ENCODE measurements at places on chromosomes 2 and 18.

DNA sequence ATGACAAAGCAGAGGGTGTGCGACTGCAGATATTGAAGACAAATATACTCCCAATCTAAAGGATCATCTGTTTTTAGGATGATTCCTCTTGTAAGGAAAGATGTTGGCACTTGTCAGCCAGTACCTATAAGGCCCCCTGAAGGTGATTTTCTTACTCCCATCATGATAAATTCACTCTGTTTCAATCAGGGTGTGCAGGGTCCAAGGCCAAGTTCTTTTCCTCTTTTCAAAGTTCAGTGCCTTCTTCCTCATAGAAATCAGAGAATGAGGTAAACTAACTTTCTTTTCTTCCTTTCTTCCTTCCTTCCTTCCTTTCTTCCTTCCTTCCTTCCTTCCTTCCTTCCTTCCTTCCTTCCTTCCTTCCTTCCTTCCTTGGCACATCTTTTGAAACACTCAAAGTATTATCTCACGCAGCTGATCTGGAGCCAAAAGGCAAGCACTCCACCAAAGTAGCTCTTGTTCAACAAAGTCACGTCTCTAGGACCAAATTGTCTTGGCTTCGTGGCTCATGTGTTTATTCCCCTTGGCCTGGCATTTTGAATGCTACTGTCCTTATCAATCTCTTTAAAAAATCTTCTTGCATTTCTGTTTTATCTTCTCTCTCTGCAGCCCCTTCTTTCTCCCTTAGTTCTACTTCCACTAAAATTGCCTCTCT, 87.7 kb downstream of the DCC start:
- no peak for DNase-seq

DNA sequence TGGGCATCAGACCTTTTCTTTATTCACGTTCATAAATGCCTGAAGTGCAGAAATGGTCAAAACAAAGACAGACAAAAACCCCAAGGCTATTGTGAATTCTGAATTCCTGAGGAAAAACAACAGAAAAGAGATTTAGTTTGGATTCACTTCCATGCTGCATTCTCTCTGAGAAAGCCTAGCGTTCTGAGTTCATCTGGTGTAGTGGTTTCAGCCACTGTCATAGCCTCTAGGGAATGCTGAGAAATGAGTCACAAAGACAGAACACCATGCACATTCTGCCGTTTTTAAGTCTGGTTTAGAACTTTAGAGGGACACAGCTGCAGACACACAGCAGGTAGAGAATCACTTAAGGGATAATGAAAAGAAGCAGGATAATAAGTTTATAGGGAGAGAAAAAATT, 93.8 kb downstream of the LRP1B start:
- no peak for DNase-seq

DNA sequence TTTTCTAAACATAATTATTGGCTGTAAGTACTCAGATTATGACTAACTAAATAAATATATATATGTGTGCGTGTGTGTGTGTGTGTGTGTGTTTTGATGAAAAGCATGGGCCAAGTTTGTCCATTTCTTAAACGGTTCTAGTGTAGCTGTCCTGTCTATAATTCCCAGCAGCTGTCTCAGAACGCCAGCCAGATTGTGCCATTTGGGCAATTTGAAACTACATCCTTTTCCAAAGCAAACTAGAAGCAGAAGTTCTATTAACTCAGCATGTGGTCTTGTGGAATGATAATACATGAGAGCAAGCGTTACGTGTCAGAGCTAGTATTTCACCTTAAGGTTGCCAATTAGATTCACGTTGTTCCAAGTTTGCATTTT, 1.7 kb downstream of the ARHGAP28 start:
- DNase-seq: no peak

- DNase-seq: no peak
Observed at GRCh38 chr18:30093376-30093775, 949.2 kb downstream of the DSC3 start.

DNA sequence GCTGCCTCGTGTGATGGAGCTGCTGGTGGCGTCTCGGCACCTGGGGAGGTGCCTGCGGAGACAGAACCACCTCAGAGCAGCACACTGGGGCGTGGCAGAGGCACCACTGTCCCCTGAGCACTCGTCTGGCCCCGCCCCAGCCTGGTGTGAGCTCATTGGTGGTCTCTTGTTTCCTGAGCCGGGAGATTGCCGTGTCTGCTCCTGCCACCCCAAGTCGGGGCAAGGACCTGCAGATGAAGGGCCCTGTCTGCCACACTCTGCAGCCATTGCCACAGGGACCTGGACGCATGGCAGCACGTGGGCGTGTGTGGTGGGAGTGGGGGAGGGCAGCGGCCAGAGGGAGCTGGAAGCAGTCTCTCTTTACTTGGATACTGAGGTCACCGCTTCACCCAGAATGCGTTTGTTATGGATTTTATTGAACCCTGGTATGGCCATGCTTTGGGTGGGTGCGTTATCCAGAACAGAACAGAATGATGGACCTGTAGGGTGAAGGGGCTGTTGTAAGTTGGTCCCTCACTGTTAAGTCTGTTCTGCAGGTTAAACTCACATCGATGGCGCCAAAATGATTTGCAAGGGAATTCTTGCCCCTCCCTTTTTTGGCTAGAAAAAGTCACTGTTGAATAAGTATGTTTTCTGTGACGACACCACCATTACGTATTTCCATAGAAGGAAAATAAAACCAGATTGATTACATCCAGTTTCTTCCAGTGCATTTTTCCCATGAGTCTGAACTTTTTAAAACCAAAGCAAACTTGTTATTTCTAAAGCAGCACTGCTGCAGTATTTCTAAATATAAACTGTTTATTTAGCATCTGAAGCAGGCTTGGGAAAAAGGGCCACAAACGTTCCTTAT, 92.0 kb downstream of the USP40 start:
- DNase-seq: no peak

DNA sequence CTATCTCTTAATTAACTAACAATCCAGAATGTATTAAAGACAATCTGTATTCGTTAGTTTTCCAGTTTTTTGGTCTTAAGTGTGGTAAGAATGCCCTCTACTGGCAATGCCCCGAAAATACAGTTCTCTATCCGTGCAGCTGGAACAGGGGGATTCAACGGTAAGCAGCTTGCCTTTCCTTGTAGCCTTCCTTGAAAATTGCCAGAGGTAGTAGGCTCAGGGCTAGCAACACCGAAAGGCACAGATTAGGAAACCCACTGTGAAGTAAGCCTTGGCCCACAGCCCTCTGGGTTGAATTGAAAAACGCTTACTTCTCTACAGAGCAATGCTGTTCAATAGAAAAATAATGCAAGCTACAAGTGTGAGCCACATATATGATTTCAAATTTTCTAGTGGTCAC, 17.1 kb upstream of the VPS4B start:
- DNase-seq: peak; percentile 60

DNA sequence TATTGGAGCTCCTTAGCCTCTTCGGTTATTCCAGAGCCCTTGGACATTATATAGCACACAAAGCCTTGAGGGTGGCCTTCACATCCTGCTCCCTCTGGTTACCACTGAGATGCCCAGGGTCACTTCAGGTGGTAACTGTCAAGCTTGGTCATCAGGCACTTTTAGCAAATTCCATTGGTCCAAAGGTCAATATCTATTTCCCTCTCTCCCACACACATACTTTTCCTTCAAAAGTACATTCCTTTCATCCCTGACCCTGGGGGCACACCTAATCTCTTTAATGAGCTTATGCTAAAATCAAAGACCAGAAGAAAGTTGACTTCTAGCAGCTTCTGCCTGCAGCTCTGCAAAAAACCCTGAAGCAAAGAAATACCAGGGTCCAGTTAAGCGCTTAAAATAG, 172.0 kb upstream of the NRP2 start:
- no peak for DNase-seq

GRCh38 chr2:227370092-227370491, 9.0 kb downstream of the TM4SF20 start:
- no peak for DNase-seq

- no peak for DNase-seq
Observed at GRCh38 chr18:25229081-25229480, 122.9 kb downstream of the ZNF521 start.

DNA sequence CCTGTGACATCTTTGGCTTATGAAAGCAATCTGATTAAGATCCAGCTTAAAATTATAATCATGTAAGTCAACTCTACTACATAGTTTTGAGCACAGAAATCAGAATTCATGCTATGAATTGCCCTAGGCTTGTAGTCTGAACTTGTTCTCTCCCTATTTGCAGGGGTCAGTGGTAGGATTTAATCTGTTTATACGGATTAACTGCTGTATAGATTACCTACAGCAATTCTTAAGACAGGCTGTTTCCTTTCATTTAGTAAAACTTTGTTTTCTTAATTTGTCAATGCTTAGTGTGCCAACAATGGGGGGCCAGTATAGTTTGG, 287.9 kb downstream of the PDE11A start:
- no peak for DNase-seq

- DNase-seq: no peak
Observed at GRCh38 chr2:23549821-23550530, 165.0 kb downstream of the KLHL29 start.

DNA sequence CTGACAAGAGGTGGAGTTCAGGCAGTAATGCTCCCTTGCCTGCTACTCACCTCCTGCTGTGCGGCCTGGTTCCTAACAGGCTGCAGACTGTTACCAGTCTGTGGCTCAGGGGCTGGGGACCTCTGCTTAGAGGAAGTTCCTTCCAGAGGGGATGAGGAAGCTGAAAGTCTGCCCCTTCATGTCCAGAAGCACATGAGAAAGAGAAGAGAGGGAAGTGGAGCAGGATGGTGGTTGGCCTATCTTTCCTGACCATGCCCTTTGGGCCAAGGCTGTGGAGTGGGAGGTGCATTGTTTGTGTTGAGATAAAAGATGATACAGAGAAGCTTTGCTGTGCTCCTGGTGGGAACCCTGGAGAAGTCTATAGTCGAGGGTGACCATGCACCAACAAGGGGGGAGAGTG, 112.5 kb downstream of the LPIN1 start:
- DNase-seq: no peak

GRCh38 chr2:2812648-2813047, 481.6 kb upstream of the MYT1L start:
- DNase-seq: no peak

GRCh38 chr2:43157506-43158246, 68.7 kb downstream of the ZFP36L2 start:
- no peak for DNase-seq

- DNase-seq: no peak
Observed at GRCh38 chr2:116802671-116803070, 1011.8 kb upstream of the DDX18 start.

DNA sequence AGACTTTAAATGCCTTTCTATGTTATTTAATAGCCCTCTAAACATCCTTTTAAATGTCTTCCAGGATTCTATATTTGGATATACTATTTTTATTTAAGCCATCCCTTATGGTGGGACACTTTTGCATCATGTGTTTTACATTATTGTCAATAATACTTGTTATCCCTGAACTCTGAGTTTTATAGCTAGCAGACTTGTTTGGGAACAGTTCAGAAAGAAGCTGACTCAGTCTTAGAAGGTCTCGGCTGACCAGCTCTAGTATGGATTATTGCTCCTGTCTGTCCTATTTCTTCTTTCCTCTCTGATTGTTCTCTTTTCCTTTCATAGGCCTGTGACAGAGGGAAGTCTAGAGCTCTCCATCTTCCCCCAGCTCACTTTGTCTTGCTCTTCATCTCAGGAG, 77.3 kb upstream of the CXCR4 start:
- no peak for DNase-seq

DNA sequence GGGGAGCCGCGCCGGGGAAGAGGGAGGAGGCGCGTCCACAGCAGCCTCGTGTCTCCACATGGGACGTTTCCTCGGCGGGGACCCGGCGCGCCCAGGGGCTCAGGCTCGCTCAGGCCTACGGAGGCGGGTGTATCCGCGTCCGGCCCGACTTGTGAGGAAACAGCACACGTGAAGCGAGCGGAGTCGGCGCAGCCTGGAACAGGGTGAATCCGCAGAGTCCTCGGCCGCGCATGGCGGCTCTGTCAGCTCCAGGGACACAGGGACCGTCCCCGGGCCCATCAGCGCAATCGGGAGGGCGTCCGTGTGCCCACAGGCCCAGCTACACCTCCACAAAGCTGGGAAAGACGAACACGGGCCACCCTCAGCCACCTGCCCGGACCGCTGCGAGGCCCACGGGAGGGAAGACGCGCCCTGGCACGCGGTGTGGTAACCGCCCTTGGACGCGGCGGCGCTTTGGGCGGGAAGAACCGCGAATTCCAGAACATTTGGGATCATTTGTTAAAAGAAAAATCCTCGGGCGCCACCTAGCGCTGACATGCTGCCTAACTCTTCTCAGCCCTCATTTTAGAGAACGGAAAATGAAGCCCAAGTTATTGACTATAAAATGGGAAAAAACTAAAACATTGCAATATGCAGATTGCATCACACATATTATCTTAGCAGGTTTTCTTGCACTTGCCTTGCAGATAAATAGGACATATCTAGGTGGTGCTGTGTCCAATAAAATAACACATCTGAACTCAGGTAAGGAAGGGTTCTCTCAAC, 40.4 kb downstream of the TMEM18 start:
- DNase-seq: peak; percentile 69

DNA sequence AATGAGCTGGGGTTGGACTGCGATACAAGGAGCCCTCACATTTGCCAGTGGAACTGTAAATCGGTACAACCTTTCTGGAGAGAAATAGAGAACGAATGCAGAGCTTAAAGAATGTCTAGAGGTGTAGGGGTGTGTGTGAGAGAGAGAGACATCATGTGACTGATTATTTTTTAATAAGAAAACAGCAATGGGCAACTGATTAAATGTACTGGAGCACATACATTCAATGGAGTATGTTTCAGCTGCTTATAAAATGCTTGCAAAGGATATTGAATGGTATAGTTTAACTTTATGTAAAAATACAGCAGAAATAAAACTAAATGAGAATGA, 391 bp upstream of the TMEM17 start:
- no peak for DNase-seq

All from activated naive CD4-positive, alpha-beta T cell treated with anti-CD3 and anti-CD28 coated beads for 36 hours (primary cell).